ENCODE measurements at places on chromosomes 12 and 14.

- DNase-seq, result peak; percentile 77
Measured at GRCh38 chr14:73785834-73786635, 65.6 kb upstream of the PTGR2 start.

DNA sequence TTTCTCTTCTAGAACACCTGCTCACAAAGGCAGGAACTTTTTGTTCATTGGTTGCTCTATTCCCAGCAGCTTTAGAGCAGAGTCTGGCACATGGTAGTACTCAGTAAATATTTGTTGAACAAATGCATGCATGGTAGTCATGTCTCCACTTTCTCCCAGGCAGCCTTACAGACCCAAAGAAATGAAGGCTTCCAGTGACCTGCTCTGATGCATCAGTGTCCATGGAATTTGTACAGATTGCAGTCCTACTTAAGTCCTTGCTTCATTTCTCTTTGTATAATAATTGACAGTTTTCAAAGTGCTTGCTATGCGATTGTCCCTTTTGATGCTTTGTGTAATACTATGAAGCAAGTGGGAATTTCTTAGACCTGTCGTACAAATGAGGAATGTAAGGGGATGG is 119.6 kb downstream of the DERA start:
- DNase-seq, result no peak

- no peak for DNase-seq
Measured at GRCh38 chr12:82904219-82904790, 217.6 kb downstream of the TMTC2 start.

DNA sequence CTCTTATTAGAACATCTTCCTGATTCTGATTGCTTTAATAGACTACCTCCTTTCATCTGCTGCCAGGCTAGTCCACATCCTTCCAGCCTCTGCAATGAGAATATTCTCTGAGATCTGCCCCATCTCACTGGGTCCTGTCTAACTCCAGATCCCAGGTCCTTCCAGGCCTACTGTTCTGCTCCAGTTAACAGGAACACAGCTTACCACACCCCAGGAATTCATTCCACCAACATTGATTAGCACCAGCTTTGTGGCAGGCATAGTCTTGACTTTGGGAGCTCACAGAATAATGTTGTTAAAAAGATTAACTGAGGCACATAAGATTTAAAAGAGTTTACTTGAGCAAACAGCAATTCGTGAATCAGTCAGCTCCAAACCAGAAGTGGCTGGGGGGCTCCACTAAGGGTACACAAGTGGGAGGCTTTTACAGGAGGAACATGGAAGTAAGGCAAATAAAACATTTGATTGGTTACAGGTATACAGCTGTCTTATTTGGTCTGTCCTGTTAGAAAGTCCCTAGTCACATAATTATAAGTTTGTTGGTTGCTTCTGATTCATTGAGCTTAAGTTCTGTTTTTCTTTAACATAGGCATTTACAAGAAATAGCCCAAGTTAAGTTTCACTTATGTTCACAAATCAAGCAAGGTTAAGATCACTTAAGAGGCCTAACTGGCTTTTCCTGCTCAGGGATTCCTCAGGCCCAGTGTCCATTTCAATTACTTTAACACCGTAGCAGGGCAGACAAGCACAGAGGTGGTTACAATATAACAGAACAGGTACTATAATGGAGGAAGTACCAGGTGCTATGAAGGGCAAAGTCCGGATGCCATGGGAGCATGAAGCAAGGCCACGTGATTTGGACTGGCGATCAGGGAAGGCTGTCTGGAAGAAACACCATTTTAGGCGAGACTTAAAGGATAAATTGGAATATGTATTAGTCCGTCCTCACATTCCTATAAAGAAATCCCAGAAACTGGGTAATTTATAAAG is 12.2 kb upstream of the MYH7 start:
- no peak for DNase-seq

DNA sequence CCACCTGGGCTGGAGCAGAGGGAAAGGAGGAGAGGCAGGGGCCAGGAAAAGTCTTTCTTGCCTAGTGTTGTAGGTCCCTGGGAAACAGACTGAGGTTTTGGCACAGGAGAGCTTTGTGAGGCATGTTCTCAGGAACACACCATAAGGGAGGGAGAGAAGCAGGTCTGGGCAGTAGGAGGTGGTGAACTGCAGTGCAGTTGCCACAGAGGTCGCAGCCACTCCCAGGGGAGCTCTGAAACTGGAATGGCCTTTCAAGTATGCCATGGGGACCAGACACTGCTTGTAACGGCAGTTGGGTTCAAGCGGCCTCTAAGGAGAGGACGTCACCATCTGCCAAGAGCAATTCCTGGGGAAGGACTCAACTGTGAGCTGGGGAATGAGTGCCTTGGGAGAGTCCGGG is 35.4 kb upstream of the NKX2-8 start:
- DNase-seq, result no peak
